Activated CD8-positive, alpha-beta T cell treated with anti-CD3 and anti-CD28 coated beads for 36 hours (primary cell): ENCODE measurements at places on chromosomes 11 and 22.

- peaks cover 1% of the 10 kb centered on the region for H3K27me3 ChIP-seq
- H3K36me3 ChIP-seq: no peaks in the 10 kb centered on the region
- H3K4me1 ChIP-seq: peaks cover 6% of the 10 kb centered on the region
- no peak overlapping the region for H3K27ac ChIP-seq
- DNase-seq: no peak
- H3K4me3 ChIP-seq: no peak overlapping the region
Observed at GRCh38 chr11:117836077-117836960, 11.8 kb upstream of the FXYD2 start.

GRCh38 chr22:35995772-35996171, 32.9 kb downstream of the RBFOX2 start:
- no peak overlapping the region for H3K4me3 ChIP-seq
- no peaks in the 10 kb centered on the region for H3K4me1 ChIP-seq
- DNase-seq: no peak
- no peaks in the 10 kb centered on the region for H3K36me3 ChIP-seq
- H3K27me3 ChIP-seq: peaks cover 3% of the 10 kb centered on the region

DNA sequence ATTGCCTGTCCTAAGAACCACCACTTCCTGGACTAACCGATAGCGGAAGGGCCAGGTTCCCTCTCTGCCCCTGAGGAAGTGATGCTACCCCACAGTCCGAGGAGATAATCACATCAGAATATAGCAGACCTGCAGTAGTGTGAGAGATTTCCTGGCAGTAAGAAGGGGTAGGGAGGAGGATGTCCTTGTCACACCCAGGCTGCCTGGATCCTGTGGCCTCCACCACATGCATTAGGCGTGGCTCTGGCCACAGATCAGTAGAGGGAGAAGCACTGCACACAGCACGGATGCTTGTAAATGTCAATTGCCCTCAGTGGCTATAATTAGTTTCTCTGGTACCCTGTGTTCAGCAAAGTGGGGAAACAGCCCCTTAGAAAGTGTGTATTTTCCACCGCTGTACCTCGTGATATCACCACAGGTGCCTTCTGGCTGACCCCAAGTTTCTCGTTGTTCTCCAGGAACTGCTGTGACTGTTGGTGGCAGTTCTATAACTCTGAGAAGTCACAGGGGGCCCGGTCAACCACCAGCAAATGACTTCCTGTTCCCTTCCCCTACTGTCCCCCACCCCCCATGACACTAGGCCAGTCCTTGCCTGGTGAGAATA, 61.8 kb downstream of the UBASH3B start:
- peak overlapping the region; percentile 90 for H3K27ac ChIP-seq
- peaks cover 23% of the 10 kb centered on the region for H3K36me3 ChIP-seq
- peak overlapping the region; percentile 45 for H3K4me3 ChIP-seq
- DNase-seq: peak; percentile 93
- no peaks in the 10 kb centered on the region for H3K27me3 ChIP-seq
- H3K4me1 ChIP-seq: peaks cover 87% of the 10 kb centered on the region

GRCh38 chr11:72864702-72865655, 50.8 kb downstream of the ATG16L2 start:
- no peak overlapping the region for H3K27ac ChIP-seq
- DNase-seq: no peak
- peaks cover 6% of the 10 kb centered on the region for H3K36me3 ChIP-seq
- no peak overlapping the region for H3K4me3 ChIP-seq

DNA sequence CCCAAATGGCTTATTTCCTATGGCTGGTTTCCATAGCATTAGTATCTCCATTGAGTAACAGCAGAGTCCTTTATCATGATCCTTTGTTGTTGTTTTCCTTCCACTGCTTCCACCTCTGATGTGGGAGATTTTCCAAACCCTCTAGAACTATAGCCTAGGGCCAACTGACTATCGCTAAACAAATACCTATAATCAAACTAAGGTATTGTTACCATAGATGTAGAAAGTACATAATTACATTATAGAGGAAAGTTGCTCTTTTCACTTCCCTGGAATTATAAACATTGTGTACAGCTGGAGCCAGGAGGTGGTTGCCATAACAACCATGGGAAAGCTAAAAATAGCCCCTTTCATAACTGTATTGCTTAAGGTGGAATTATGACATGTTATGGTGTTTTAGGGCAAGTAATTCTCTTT, 47.0 kb upstream of the ALKBH3 start:
- H3K4me1 ChIP-seq: peaks cover 19% of the 10 kb centered on the region
- no peaks in the 10 kb centered on the region for H3K27me3 ChIP-seq
- peaks cover 13% of the 10 kb centered on the region for H3K36me3 ChIP-seq
- no peak for DNase-seq
- H3K4me3 ChIP-seq: no peak overlapping the region
- H3K27ac ChIP-seq: no peak overlapping the region

DNA sequence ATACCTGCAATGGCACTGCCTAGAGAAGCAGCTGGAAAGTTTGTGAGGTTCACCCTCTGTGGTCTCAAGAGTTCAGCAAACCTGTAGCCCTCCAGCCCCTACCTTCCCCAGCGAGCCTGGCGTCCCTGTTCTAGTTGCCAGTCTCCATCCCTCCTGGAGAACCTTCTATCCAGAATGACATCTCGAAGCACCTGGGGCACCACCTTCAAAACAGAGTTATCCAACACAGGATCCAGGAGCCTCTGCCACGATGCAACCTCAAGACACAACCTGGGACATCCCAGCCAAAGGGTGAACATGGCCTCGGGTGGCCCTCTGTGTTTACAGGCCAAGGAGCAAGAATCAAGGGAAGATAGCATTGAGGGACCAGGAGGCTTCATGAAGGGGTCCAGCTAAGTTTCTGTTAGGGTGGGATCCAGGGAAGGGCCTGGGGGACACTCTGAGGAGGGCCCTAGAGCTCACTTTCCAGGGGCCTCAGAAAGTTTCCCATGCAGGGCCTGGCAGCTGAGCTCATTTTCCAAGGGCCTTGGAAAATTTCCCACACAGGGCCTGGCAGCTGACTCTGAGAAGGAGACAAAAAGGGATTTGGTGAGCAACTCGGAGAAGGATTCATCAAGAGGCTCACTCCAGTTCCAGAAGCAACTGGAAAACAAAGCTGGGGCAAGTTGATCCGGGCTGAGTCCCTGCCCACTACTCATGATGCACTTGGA, 36.9 kb upstream of the SYT13 start:
- DNase-seq: no peak
- H3K27ac ChIP-seq: no peak overlapping the region
- peaks cover 3% of the 10 kb centered on the region for H3K36me3 ChIP-seq
- peaks cover 10% of the 10 kb centered on the region for H3K27me3 ChIP-seq
- H3K4me1 ChIP-seq: no peaks in the 10 kb centered on the region
